Glomerular endothelial cell (primary cell): ENCODE measurements at places on chromosomes 13 and 19. TPM values are rescaled to one million over a fixed set of nuclear protein-coding genes. Genes with fewer than 3 reads are reported as not detected.
A peak's percentile ranks its signal among the peaks of the same experiment; 100 is the strongest.

CPB2 gene
- not detected in 2 replicates for total RNA-seq

CTXN1 gene
- total RNA-seq, result 47.1 and 50.5 TPM in 2 replicates

CHAMP1 gene
- total RNA-seq, result 19.9 and 20.0 TPM in 2 replicates

C5AR1 gene
- not detected in 2 replicates for total RNA-seq

SIGLECL1 gene
- not detected in 2 replicates for total RNA-seq

C19orf38 gene
- 0.44 TPM in 1 of 2 replicates, not detected in the other for total RNA-seq

RUVBL2 gene
- 132 and 133 TPM in 2 replicates for total RNA-seq

PIH1D1 gene
- total RNA-seq, result 66.3 and 85.3 TPM in 2 replicates

CRX gene
- not detected in 2 replicates for total RNA-seq

KLHL1 gene
- 0.34 TPM in 1 of 2 replicates, not detected in the other for total RNA-seq

OR7E24 gene
- not detected in 2 replicates for total RNA-seq

SAMD1 gene
- total RNA-seq, result 26.5 and 43.0 TPM in 2 replicates

DNA sequence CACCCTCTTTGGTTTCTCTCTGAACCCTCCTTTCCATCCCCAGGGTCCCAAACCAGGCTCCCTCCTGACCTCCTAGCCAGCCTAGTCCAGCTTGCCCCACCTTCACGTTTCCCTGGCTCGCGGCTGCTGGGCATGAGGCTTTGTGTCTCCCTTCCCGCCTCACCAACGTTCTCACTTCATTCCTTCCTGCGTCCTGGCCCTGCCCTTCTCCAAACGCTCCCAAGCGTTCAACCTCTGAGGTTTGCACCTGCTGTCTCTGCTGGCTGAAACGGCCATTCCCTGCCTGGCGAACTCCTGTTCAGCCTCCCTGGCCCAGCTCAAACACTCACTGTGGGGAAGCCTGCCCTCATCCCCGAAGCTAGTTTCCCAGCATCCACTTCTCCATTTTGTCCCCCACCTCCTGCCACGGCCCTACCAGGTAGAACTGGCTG lies 12.4 kb downstream of the EPS8L1 start:
- no peak for DNase-seq

GRCh38 chr19:37413313-37414084 lies 42.6 kb downstream of the ZNF527 start:
- DNase-seq, result no peak

DNA sequence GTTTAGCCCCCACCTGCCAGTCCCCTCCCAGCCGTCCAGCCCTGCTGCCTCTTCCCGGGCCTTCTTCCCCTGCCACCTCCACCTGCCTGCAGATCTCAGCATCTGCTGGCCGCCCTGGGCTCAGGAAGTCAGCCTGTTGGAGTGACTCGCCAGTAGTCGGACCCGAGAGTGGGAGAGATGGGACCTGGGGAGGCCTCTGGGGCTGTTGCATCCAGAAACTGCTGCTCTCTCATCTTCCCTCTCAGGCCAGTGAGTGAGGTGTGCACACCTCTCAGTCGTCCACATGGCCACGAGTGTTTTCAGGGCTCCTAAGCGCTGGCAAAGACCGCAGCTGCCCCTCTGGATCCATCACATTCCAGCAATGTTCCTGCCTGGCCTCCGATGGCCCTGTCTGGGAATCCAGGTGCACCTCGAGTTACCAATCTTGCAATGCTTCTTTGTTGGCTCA lies 151.8 kb upstream of the SOX1 start:
- DNase-seq, result no peak

DNA sequence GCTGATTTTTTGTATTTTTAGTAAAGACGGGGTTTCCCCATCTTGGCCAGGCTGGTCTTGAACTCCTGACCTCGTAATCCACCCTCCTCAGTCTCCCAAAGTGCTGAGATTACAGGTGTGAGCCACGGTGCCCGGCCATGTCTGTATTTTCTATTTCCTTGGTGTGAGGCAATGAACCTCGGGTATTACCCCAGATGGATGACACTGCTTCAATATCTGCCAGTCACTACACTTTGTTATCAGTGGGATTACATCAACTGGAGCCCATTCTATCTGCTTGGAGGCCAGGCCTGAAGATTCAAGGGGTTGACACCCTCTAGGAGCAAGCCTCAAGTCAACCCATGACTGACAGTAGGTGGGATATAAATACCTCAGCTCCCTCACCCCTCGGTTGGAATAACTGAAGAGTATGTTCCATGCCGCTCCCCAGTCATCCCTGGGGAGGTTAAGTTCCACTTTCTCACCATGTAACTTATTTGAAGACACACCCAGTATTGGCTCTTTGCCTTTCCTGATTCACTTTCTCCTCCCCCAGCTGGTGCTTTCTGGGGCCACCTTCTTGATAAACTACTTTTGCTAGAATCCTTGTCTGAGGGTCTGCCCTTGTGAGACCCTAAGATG lies 992 bp upstream of the ADGRE1 start:
- DNase-seq, result no peak

GRCh38 chr13:85567909-85568308 lies 231.3 kb downstream of the SLITRK6 start:
- DNase-seq, result no peak

GRCh38 chr13:20354722-20355121 lies 122.6 kb upstream of the GJB6 start:
- no peak for DNase-seq

DNA sequence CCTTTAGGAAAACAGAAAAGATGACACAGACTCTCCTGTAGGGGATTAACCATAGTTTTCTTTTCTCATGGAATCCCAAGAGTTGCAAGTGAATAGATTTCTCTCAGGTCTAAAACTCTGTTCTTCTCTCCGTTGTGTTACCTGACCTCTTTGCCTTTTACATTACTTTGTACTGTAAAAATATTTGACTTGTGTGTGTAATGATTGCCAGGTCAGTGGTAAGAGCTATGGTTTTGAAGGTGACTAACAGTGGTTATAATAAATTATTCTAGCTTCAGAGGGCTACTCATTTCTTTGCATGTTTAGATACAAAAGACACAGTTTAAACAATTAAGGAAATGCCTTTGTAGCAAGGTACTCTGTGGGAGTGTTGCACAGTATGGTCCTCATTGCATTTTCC lies 23.0 kb upstream of the PSG2 start:
- no peak for DNase-seq

- no peak for DNase-seq
These were observed 5.2 kb upstream of the LMNB2 start for GRCh38 chr19:2461751-2462634.

DNA sequence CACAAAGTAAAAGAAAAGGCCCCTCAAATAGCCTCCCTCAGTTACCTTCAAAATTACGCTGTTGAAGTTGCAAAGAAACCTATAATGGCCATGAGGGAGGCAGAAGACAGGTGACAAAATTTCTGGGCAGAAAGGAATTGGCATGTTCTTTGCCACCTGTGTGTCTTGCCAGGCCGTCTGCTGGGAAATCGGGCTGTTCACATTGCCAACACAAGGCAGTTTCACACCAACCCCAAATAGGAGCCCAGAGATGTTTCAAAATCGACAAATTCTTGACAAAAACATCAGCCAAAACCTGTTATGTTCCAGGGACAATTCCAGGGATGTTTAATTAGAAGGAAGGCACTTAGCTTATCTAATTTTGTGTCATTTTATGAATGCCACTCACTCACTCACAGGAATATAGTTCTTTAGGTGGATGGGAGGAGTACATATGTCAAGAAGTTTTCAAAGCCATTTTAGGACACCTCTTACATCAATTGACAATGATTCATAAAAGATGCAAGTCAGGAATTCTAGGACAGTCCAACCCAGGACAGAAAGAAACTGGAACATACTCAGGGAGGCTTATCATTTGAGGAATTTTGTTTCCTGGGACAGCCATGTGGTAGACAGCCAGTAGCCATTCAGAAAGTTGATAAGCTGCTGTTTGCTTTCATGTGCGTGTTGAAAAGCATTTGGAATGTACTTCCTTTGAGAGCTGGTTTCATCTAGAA lies 164.5 kb downstream of the RGCC start:
- no peak for DNase-seq

DNA sequence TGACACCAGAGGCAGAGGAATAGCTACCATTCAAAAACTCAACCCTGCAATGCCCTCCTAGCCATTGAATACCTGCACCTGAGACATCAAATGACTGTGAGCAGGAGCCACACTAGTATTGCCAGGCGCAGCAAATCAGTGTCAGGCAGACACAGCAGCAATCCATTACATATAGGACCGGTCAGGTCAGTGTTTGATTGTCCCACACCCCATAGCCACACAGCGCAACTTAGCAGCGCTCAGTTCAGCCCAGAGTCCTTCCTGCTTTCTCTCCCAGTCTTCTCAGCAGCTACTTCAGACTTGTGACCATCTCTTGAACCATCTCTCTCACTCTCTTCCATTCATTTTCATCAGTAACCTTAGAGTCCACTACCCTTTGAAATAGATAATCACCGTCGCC lies 181.6 kb upstream of the GPR12 start:
- DNase-seq, result no peak

DNA sequence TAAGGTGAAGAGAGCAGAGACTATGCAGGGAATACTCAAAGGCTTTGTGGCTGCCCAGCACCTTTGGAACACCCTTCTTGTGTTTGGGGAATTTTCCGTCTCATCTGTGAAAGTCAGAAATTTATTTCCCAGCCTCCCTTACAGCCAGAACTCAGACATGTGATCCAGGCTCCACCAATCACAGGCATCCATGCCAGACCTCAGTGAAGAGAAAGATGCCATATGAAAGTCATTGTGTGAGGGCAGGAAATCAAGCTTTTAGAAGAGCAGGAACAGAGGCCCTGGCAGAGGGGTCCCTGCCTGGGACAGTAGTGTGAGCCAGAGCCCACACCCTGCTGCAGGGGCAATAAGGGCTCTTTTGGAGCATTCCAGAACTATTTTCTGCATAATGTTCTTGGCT lies 12.1 kb downstream of the CCDC70 start:
- no peak for DNase-seq

DNA sequence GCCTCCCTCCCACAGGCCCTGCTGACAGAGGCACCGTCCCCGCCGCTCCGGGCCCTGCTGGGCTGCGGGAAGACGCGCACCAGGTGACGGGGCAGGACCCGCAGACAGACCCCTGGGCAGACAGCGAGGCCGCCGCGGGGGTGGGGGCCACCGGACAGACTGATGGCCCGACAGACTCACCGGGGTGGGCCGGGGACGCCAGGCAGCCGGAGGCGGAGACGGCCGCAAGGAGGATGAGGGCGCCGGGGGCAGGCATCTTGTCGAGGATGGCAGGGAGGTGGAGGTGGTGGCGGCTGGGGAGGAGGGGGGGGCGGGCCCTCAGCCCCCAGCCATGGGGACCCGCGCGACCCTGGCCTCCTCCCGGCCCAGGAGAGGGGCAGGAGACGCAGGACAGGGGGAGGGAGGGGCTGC lies 309 bp downstream of the LMTK3 start:
- no peak for DNase-seq

DNA sequence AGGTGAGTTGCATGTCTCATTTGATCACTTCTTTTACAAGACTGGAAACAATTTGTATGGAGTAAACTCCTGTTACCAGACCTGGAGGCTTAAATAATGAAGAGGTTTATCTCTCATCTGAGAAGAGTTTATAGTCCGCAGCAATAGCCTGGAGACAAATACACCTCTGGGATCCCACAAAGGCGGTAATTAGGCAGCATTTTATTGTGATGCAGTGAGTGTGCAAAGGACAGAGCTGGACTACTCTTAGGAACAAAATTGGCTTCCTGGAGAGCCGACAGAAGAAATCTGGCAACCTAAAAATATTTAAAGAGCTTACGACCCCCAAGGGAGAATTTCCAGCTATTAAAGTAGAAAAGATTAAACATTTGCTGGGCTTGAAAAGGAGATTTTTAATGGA lies 11.8 kb upstream of the KATNAL1 start:
- no peak for DNase-seq

GRCh38 chr13:99386911-99387788 lies 80.0 kb upstream of the GPR183 start:
- DNase-seq, result peak; percentile 10

- no peak for DNase-seq
These were observed 5.4 kb upstream of the VSTM2B start for GRCh38 chr19:29520390-29520789.

GRCh38 chr19:10842788-10843187 lies 5.4 kb upstream of the C19orf38 start:
- no peak for DNase-seq

DNA sequence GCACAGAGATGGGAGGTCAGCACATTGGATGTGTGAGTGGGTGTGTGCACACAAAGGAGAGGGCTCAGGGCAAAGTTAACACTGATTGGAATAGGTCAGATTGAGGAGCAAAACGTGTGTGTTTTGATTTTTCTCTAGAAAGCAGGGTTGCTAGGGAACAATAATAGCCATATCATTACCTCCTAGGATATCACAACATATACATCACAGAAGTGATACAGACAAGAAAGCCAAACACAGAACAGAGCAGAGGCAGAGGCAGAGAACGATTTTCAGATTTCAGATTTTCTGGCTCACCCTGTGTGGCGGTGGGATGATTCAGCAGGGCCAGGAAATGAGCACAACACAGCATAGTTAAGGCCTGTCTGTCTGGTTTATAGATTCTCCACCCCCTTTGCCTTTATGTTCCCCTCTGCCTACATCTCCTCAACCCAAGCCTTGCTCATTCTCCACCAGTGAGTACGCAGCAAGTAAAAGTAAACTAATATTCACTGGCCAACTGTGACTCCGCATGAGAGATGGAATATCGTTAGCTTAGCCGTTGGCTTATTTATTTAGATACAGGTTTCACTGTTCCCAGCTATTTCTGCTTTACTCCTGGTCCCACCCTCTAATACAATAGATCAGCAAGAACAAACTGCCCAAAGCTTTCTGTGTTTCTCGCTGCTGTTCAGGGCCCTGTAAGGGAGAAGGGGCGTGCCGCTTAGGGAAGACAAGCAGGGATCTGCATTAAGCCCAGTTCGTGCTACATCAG lies 182.7 kb upstream of the TSC22D1 start:
- DNase-seq, result peak; percentile 61

- no peak for DNase-seq
These were observed 221.5 kb downstream of the TEX29 start for GRCh38 chr13:111541752-111542529.

DNA sequence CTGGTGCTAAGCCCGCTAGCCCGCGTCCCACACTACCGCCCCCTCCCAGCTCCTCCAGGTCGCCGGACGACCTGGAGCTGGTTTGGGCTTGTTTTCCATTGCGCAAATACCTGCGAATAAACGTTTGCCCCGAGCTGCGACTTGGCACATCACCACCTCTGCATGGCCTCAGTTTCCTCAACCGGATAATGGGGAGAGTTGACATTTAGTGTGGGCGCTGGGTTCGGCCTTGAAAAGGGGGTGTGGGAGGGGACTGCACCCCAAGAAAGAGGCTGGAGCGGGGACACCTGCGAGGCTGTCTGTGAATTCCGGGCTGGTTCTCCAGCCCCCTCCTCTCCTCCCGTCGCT lies 11.0 kb upstream of the JUND start:
- no peak for DNase-seq
